Right ventricle myocardium superior (tissue), 1 donor: ENCODE measurements at places on chromosomes 16 and 17.

DNA sequence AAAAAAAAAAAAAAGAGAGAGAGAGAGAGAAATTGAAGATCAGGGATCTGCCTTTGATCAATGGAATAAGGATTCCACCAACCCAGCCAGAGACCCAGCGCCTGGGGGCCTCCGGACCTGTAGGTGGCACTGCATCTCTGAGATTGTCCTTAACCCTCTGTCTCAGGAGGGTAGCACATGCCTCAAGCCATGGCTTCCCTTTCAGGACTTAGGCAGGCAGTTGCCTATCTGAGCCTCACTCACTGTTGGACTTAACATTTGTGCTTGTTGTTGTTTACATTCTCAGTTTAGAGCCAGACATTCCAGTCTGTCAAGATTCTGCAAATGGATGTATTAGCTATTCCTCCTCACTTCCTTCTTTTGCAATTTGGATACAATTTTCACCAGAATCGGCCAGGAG lies 5.1 kb upstream of the SCNN1B start:
- DNase-seq = no peak

DNA sequence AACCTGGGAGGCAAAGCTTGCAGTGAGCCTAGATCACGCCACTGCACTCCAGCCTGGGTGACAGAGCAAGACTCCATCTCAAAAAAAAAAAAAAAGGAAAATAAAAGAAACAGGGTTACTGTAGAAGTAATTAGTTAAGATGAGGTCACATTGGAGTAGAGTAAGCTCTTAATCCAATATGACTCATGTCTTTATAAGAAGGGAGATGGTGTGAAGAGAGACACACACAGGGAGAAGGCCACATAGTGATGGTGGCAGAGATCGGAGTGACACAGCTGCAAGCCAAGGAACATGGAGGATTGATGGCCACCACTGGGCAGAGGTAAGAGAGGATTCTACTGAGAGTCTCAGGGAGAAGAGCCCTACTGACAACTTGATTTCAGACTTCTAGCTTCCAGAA lies 15.3 kb upstream of the SLFN5 start:
- no peak for DNase-seq

GRCh38 chr16:84918006-84918909 lies 93.1 kb downstream of the ZDHHC7 start:
- peak; percentile 39 for DNase-seq

GRCh38 chr17:4023220-4023619 lies 59.0 kb upstream of the ATP2A3 start:
- DNase-seq = no peak

GRCh38 chr17:56876766-56877179 lies 37.1 kb downstream of the TRIM25 start:
- no peak for DNase-seq

DNA sequence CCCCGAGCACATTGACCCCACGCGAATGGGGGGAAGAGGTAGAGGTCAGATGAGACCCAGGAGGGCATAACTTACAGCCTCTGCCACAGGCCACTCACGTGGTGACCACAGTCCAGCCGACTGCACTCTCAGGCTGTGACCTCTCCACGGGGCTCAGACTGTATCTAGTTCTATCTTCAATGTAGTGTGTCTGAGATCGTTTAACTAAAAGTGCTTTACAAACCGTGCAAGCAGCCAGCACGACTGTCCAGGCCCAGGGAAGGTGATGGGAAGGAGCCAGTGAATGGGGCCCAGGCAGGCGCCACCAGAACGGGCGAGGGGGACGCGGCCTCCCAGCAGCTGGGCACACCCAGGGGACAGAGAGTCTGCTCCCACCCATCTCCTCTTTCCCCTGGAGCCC lies 108.6 kb downstream of the ANKRD11 start:
- DNase-seq = no peak

DNA sequence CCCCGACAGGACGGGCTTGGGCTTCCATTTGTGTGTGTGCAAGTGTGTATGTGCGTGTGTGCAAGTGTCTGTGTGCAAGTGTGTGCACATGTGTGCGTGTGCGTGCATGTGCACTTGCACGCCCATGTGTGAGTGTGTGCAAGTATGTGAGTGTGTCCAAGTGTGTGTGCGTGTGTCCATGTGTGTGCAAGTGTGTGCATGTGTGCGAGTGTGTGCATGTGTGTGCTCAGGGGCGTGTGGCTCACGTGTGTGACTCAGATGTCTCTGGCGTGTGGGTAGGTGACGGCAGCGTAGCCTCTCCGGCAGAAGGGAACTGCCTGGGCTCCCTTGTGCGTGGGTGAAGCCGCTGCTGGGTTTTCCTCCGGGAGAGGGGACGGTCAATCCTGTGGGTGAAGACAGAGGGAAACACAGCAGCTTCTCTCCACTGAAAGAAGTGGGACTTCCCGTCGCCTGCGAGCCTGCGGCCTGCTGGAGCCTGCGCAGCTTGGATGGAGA lies 23.1 kb upstream of the ITGAX start:
- no peak for DNase-seq

GRCh38 chr17:37107406-37108083 lies 158.8 kb downstream of the AATF start:
- DNase-seq = peak; percentile 82

GRCh38 chr17:9170853-9171252 lies 149.5 kb downstream of the NTN1 start:
- no peak for DNase-seq

DNA sequence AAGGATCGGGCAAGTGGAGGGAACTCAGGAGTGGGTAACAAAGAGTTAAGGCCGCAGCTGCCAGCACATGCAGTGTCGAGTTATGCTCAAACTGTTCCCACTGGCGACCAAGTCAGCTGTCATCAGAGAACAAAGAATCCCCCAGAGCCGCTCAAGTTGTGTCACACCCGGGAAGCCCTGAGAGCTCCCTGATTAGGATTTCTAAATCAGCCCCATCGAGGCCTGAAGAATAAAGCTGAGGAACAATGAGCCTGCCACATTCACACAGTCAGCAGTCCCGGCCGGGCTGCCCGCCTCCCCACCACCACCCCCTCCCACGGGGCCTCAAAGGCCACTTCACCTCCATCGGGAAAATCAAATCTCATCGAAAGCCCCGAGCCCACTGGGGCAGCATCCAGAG lies 84.5 kb downstream of the SOX9 start:
- peak; percentile 45 for DNase-seq

DNA sequence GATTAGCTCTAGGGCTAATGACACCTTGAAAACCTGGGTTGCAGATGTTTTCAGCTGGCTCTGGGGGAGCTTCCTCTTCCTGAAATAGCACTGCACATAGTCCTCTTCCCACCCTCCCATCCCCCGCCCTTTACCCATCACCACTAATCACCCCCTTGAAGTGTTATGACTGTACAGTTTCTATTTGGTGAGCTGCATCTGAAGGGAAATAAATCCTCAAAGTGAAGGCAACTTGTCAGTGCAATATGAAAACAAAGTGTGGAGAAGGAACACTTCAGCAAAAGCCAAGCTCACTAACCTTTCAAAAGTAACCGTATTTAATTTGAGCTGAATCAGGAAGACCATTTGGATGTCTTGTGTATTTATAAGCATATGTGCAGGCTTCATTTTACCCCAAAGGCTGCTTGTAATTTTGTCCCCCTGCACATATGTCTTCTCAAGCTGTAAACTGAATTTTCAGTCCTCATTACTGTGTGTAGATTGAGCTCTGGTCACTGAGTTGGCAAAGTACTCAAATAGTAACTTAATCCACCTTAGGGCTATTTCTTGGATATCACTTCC lies 44.1 kb upstream of the CA10 start:
- no peak for DNase-seq

DNA sequence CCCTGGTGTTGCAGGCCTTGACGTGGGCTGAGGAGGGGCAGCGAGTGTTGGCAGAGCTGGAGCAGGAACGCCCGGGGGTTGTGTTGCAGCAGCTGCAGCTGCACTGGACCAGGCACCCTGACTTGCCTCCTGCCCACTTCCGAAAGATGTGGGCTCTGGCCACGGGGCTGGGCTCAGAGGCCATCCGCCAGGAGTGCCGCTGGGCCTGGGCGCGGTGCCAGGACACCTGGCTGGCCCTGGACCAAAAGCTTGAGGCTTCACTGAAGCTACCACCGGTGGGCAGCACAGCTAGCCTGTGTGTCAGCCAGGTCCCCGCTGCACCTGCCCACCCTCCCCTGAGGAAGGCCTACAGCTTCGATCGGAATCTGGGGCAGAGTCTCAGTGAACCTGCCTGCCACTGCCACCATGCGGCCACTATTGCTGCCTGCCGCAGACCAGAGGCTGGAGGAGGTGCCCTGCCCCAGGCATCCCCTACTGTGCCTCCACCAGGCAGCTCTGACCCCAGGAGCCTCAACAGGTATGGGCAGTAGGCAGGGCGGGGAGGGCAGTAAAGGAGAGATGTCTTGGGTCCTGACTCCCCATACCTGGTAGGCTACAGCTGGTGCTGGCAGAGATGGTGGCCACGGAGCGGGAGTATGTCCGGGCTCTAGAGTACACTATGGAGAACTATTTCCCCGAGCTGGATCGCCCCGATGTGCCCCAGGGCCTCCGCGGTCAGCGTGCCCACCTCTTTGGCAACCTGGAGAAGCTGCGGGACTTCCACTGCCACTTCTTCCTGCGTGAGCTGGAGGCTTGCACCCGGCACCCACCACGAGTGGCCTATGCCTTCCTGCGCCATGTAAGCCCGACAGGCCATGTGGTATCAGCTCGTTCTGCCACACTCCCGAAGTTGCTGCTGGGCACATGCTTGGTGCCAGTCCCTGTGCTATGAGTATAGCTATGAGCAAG lies 5.6 kb downstream of the PLEKHG4 start:
- no peak for DNase-seq

DNA sequence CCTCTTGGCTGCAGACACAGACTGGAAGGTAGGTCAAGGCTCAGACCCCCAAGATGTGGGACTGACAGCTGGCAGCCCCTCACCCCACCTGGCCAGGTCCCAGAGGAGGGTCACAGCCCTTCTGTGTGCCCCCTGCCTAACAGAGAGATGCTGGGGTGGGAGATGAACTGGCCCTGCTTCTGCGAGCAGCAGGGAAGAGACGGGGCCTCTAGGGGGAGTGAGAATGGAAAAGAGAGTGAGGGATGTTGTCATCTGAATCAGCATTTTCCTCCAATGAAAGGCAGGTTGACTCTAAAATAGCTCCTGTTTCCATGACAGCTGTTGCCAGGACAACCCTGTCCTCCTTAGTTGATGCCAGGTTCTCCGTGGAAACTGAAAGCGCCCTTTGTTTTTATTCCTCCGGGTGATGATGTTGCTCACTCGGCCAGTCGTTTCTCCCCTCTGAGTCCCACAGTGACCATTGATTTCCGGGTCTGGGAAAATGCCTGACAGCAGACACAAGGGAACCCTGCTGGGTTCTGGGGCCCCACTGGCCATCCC lies 4.9 kb upstream of the NDRG4 start:
- DNase-seq = peak; percentile 76

DNA sequence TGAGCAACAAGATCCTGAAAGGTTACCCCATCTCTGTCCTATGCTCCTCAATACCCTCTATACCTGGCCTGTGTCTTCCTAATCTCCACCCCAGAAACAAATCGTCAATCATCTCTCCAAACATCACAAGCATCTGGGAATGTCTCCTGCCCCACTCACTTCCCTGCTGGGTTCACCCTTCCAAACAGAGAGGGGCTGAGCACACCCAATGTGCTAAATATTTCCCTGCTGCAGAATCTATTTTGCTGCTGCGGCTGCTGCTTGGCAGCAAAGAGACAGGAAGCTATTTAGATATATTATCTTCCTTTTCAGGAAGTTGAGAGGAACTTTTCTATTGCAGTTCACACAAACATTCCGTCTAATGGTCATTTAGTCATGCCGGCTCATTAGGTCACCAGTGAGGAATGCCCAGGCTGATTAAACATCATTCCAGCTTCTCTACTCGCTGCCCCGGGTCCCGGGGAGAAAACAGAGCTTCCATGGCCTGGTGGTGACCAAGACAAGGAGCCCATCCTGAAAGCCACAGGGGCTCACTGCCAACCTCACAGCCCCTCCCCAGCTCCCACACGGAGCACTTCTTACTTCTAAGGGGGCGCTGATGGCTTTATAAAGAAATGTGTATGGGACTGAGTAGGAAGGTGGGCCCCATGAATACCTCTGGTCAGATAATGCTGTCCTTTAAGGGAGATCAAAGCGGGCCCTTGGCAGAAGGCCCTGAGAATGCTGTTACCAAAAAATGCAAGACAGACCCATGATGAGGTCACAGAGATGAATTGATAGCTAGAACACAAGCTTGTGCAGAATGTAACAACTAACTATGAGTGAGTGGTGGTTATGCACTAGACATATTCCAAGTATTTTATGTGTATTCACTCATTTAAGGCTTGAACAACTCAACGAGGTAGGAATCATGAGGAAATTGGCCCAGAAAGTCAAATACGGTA lies 218.3 kb downstream of the SOX9 start:
- no peak for DNase-seq

DNA sequence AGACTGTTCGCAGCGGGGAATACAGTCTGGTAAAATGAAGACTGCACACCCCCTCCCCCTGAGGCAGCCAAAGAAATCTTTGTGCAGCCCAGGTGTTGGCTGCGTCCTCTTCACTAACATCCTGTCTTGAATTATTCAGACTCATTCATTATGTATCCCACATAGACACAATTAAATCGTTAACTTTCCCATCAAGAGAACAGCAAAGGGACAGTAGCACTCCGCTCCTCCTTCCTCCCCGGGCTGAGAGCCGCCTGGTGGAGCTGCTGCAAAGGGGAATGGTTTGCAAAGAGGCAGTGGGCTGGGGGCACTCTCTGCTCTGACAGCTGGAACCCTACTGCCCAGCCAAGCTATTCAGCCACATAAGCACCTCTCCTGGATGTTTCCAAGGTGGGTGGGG lies 290.0 kb upstream of the SOX9 start:
- DNase-seq = no peak

DNA sequence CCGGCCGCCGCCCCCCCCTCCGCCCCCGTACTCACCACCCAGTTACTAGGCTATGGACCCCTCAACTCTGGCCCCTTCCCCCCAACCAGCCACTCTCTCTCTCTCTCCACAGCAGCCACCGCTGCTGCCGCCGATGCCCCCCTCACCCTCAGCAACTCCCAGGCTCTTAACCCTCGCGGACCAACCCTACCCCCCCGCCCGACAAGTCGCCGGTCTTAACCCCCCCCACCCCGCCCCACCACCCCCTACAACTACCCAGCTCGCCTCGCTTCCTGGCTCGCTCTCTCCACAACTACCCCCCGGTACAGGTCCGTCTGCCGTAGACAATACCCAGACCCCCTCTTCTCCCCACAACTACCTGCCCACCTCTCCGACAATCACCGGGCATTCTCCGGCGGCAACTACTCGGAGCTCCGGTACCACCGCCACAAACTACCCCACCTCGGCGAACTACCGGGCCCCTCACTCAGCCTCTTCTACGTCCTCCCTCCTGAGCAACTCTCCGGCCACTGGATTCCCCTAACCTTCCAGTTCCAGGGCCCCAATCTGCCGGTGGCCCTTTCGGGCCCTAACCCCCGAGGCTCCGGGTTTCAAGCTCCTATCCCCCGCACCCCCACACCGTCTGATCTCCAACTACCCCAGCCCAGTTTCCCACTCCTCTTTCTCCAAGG lies 702 bp downstream of the PHF23 start:
- DNase-seq = no peak

DNA sequence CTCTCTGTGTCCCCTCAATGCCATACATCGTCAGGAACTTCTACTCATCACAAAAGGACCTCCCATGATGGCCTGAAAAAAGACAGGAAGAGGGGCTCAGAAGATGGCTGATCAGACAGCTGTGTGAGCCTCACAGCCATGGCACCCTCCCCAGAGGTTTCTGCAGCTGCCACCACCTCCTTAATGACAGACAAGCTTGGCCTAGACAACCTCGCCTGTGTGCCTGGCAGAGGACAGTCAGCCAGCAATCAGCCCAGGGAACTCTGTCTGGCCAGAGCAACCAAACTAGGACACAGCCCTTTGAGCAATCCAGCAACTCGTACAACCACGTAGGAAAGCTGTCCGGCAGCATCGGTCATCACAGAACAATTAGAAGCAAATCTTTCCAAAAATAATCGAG lies 54.2 kb upstream of the MED9 start:
- DNase-seq = peak; percentile 61

GRCh38 chr17:79135628-79136405 lies 61.2 kb downstream of the ENGASE start:
- DNase-seq = no peak
